Cardiac ventricle fibroblast (primary cell): ENCODE measurements at places on chromosomes 7 and 10. TPM values are rescaled to one million over a fixed set of nuclear protein-coding genes. Genes with fewer than 3 reads are reported as not detected.

Gene HMX2
- not detected in 2 replicates for total RNA-seq

Gene RPEL1
- not detected in 2 replicates for total RNA-seq

Gene COL28A1
- total RNA-seq: 0.44 TPM in 1 of 2 replicates, not detected in the other

Gene LRRN3
- 0.87 and 7.9 TPM in 2 replicates for total RNA-seq

Gene TDRD1
- total RNA-seq: 1.2 and 1.7 TPM in 2 replicates

Gene NXPH1
- not detected in 2 replicates for total RNA-seq

Gene FAM25G
- not detected in 2 replicates for total RNA-seq

Gene KLLN
- total RNA-seq: 1.3 and 1.8 TPM in 2 replicates

Gene ADAM12
- 18.3 and 31.8 TPM in 2 replicates for total RNA-seq

Gene UPK3BL2
- total RNA-seq: 0.54 and 3.1 TPM in 2 replicates

Gene OR2A25
- total RNA-seq: not detected in 2 replicates

Gene SUFU
- 15.1 and 16.8 TPM in 2 replicates for total RNA-seq

Gene KIF20B
- total RNA-seq: 2.1 and 2.4 TPM in 2 replicates

Gene ALOX5
- not detected in 2 replicates for total RNA-seq
